Keratinocyte (primary cell): ENCODE measurements at places on chromosomes 11 and 22. TPM values are rescaled to one million over a fixed set of nuclear protein-coding genes. Genes with fewer than 3 reads are reported as not detected.

- no peak for DNase-seq
These were observed 41.9 kb downstream of the BID start for GRCh38 chr22:17732251-17732854.

DNA sequence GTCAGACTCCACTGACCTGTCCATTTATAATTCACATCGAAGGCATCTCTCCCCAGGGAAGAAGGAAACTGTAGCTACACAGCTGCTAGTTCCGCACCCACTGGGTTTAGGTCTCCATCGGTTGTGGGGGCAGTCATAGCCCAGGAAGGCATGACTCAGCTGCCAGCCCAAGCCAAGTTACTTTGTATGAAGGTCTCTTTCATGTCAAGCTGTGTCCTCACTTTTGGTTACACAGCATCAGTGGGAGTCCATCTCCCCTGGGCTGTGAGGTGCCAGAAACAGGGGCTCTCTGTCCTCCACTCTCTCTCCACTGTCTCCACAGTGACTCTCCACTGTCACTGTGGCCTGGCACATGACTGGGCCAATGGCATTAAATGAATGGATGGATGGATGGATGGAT lies 585.2 kb downstream of the BRD1 start:
- no peak for DNase-seq

GRCh38 chr11:68954836-68955606 lies 25.8 kb downstream of the MRGPRD start:
- no peak for DNase-seq

- no peak for DNase-seq
These were observed 225.1 kb upstream of the MPPED2 start for GRCh38 chr11:30811226-30811755.

- no peak for DNase-seq
These were observed 213.8 kb downstream of the CNTN5 start for GRCh38 chr11:99234534-99234933.

GRCh38 chr11:11978098-11978637 lies 30.3 kb downstream of the DKK3 start:
- DNase-seq: no peak

TFIP11 gene
- 25.7 to 30.3 TPM (median 28.6 TPM) in 3 replicates for polyA plus RNA-seq

CREBZF gene
- 9.1 to 23.8 TPM (median 20.1 TPM) in 3 replicates for polyA plus RNA-seq

GRCh38 chr11:123083623-123084029 lies 21.7 kb upstream of the HSPA8 start:
- no peak for DNase-seq

DNA sequence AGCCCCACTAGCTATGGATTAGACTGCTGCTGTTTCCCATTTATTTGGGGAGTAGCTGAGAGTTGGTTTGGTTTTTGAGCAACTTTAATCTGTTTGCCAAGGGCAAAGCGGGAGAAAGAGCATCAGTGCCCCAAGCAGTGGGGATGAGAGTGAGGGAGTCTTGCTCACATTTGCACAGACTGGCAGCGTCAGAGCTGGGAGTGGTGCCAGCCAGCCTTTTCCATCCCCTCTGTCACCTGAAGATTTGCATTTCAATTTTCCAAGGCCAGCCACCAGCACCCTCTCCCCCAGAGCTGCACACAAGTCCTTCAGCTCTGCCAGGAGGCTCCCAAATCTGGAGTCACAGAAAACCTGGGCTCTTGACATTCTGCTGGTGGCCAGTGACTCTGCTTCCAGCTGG lies 21.0 kb upstream of the UVRAG start:
- DNase-seq: no peak

DNA sequence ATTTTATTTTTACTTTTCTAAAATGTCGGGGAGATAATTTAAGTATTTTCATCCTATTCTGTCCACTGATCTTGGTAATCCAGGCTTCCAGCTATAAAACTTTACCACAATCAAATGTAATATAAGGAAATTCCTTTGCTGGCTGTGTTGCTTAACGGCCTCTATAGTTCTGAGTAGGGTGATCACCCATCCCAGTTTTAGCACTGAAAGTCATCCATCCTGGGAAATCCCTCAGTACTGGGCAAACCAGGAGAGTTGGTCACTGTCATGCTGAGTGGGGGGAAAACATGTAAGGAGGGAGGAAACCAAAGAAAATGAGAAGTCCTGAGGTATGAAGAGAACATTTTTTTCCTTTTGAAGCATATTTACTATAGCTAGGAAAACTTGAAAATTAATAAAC lies 12.8 kb upstream of the BACE1-AS start:
- no peak for DNase-seq

MRGPRX3 gene
- 2.9 to 5.2 TPM (median 3.1 TPM) in 3 replicates for polyA plus RNA-seq

CUL5 gene
- 10.9 to 15.1 TPM (median 11.6 TPM) in 3 replicates for polyA plus RNA-seq

DNA sequence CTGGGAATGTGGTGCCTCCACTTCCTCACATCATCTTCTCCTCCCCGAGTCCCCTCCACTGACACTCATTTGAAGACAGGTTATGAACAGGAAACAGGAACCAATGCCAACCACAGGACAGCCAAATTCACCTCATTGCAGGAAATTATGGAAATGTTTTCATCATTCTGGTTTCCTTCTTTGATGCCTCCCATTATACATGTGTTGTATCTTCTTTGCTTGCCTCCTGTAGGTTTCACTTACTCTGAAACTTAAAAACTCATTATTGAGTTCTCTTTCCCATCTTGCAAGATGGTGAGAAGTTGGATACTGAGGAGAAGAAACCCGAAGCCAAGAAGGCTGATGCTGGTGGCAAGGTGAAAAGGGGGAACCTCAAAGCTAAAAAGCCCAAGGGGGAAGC lies 108.5 kb downstream of the PHF21B start:
- no peak for DNase-seq

- DNase-seq: no peak
These were observed 9.6 kb downstream of the SCARF2 start for GRCh38 chr22:20427945-20428417.

GRCh38 chr22:44099696-44100095 lies 75.6 kb downstream of the PARVB start:
- DNase-seq: no peak

GRCh38 chr11:7306900-7307299 lies 55.2 kb downstream of the SYT9 start:
- DNase-seq: no peak

DNA sequence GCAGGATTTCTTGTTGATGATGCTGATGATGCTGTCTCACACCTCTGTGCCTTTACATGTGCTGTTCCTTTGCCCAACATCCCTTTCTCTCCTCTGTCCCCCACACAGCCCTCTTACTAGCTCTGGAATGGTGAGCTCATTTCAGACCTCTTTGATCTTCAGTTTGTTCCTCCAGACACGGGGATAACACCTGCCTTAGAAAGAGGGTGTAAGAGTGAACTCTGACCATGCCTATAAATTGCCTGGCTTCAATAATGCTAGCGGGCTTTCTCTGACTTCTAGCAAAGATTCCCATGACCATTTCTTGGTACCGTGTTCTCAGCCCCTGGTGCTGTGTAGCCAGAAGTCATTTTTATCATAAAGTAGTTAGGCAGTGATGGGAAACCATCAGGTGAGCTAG lies 55.9 kb upstream of the DRD2 start:
- DNase-seq: no peak

SYCE3 gene
- polyA plus RNA-seq: 0.17 to 0.36 TPM in 2 of 3 replicates, not detected in the other

DNA sequence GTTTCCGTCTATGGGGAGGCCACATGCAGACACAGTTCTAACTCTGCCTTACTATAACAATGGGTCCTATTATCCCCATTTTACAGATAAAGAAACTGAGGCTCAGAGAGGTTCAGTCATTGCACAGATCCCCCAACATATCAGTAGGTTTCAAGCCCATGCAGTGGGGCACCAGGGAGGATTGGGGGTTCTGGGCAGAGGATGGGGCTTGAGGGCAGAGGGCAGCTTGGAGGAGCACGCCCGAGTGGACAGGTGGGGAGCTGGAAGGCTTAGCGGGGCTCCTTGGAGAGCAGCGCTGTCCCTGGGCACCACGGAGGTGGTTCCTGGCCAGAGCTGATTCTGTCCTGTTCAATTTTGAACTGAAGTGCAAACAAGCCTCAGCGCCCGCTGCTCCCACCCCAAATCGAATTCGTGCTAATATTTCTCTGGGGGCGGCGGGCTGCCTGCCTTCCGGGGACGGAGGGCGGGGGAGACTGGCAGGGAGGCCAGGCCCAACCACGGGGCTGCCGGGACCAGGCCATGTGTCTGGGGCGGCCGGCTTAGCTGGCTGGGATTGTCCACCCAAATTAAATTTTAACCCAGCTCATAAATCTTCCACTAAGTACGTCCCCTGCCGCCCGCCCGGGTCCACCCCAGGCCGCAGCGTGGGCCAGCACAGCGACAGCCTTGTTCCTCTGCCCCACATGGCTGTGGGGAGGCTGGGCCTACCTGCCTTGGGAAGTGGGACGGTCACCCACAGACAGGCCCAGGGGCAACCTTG lies 49.4 kb downstream of the FLRT1 start:
- no peak for DNase-seq

- DNase-seq: peak; percentile 54
These were observed 667 bp downstream of the ACCS start for GRCh38 chr11:44066732-44067141.

- DNase-seq: no peak
These were observed 20.8 kb downstream of the IL10RA start for GRCh38 chr11:118007040-118007439.

GRCh38 chr11:131748151-131749050 lies 378.0 kb downstream of the NTM start:
- peak; percentile 17 for DNase-seq

DNA sequence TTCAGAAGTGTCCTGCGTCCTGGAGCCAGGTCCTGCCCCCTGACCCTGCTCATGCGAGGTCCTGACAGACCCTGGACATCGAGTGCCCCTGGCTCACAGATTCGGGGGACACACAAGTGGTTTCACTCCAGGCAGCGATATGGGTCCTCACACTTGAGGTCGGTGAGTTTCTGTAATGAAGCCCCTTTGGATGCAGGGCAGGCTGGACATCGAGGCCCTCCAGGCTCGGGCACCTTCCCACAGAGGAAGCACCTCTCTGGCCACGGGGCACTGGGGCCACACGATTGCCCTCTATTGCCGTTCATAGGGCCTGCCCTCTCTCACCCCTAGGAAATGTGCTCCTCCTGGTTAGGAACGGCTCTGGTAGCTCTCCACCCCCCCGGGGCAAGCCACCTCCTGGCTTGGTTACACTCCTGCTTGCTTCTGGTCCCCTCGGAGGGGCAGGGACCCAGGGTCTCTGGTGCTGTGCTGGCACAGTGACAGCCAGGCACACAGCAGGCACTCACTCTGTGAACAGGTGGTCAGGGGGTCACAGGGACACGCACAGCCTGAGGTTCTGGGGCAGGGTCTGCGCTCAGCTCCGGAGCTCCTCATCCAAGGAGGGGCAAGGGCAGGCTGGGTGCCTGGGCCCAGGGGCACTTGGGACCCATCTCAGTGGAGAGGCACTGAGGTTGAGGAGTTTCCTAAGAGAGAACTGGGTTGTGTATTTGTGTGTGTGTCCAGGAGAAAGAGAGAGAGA lies 907.7 kb downstream of the BRD1 start:
- DNase-seq: no peak

- DNase-seq: no peak
These were observed 164.2 kb upstream of the B3GAT1 start for GRCh38 chr11:134576286-134576685.

DNA sequence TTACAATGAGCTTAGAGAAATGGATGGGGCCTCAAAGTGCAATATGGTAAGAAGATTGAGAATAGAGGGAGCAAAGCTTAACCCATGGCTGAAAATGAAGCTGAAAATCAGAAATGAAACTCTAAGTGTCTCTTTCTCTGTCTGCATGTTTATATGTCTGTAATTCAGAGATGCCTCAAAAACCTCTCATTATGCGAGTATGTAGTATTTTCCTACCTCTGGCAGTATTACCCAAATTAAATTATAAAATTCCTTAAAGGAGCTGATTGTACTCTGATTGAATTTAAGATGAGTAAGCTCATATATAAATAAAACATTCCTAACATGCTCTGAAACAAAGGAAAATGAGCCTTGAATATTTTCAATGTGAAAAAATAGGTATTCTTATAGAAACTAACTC lies 39.8 kb upstream of the PRSS23 start:
- DNase-seq: no peak

DNA sequence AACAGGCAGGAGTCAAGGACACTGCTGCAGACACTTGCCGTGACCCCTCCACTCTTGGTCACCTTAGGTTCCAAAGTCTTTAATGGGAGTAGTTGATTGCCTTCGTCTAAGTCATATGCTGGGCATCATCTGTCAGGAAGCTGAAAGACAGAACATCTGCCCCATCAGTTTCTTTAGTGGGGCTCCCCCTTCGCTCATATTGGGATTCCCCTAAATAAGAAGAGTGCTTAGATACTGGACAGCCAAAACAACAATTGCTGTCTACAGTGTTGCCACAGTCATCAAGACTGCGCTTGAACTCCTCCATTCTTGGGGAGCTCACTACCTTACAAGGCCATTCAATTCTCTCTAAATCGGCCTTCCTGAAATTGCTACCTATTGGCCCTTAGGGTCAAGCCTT lies 58.5 kb downstream of the UBASH3B start:
- DNase-seq: no peak

GRCh38 chr11:57761301-57762234 lies at the start of gene CTNND1:
Gene CTNND1 (plus strand): TSS chr11:57761802. CDS start chr11:57791479, 29,677 bp downstream.
- DNase-seq: peak; percentile 64

DNA sequence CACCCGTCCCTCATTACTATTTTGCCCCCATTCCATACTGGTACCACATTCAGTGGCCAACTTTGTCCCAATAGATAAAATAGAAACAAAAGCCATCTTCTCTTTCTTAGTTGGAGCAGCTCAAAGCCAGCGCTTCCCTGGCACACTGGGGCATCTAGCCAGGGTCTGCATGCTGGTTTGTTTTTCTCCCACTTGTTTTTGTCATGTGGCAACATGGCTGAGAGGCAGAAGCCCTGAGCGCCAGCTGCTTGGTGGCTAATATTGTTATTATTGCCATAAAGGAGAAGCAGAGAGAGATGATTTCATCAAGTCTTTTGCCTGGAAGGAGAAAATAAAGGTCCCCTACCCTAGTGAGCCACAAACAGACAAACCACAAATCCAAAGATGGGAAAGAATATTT lies 48.4 kb upstream of the CRTAM start:
- no peak for DNase-seq

DNA sequence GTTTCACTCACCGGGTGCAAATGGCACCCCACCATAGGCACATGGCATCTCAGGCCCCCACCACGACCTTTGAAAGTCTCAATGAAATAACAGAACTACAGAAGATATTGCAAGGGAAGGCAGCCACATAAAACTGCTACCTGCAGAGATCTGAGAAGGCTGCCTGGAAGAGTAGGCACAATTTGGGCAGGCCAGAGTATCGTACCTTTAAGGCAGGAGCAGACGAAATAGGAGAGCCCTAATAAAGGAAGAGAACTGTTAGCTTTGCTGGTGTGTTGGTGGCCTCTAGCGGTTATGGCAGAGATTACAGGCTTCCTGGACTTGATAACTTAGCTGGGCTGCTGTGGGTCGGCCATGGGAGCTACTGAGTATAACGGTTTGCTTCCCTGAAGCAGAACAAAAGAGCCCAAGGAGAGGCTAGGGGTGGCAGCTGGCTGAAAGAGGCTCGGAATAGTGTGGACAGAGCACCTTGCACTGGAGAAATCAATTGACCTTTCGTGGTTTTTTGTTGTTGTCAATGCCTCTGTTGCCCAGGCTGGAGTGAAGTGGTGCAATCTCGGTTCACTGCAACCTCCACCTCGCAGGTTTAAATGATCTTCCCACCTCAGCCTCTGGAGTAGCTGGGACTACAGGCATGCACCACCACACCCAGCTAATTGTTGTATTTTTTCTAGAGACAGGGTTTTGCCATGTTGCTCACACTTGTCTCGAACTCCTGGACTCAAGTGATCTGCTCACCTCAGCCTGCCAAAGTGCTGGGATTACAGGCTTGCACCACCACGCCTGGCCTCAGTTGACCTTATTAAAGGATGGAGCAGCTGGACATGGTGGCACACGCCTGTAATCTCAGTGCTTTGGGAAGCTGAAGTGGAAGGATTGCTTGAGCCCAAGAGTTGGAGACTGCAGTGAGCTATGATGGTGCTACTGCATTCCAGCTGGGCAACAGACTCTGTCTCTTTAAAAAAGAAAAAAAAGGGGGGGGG lies 4.8 kb downstream of the SDF2L1 start:
- no peak for DNase-seq

TMEM151A gene
- polyA plus RNA-seq: 0.05 to 0.18 TPM in 2 of 3 replicates, not detected in the other

H19 gene
- 1.9 to 26.9 TPM (median 15.6 TPM) in 3 replicates for polyA plus RNA-seq
